ENCODE measurements at places on chromosomes 6 and 20. TPM values are rescaled to one million over a fixed set of nuclear protein-coding genes. Genes with fewer than 3 reads are reported as not detected.

Gene MICB
- total RNA-seq: 1.1 TPM

Gene LSM14B
- 56.9 TPM for total RNA-seq

Gene BCAS1
- total RNA-seq: not detected

Gene OR2H2
- total RNA-seq: not detected

Gene CDH22
- 0.44 TPM for total RNA-seq

Gene HCK
- 4.4 TPM for total RNA-seq

Gene CTAGE9
- not detected for total RNA-seq

Gene TNF
- 0.38 TPM for total RNA-seq

Gene TFAP2D
- not detected for total RNA-seq

Gene NRSN1
- not detected for total RNA-seq

Gene PRR18
- total RNA-seq: not detected

Gene ADGB
- not detected for total RNA-seq

Gene TMEM14B
- 108 TPM for total RNA-seq

Gene ANKEF1
- total RNA-seq: 1.4 TPM
